Activated effector memory CD4-positive, alpha-beta T cell treated with Interleukin-2 at 50 U/mL for 16 hours (primary cell): ENCODE measurements at places on chromosomes 1 and 21.

- DNase-seq: no peak
Observed at GRCh38 chr21:42548687-42549406, 35.2 kb downstream of the SLC37A1 start.

DNA sequence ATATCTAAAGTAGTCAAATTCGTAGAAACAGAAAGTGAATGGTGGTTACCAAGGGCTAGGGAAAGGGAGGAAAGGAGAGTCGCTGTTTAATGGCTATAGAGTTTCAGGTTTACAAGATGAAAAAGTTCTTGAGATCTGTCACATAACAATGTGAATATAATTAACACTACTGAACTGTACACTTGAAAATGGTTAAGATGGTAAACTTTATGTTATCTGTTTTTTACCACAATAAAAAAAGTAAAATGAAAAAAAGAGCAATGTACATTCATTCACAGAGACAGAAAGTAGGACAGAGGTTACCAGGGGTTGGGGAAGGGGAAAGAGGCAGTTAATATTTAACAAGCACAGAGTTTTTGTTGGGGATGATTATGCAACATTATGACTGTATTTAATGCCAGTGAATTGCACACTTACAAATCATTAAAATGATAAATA is 53.3 kb upstream of the SEC16B start:
- DNase-seq: no peak

GRCh38 chr1:7046314-7046713 is 261.1 kb downstream of the CAMTA1 start:
- DNase-seq: no peak

GRCh38 chr1:50966991-50967390 is 3.1 kb upstream of the CDKN2C start:
- DNase-seq: no peak

GRCh38 chr1:48229317-48229716 is 6.8 kb downstream of the SLC5A9 start:
- no peak for DNase-seq

GRCh38 chr1:221241592-221241991 is 362.3 kb downstream of the HLX start:
- no peak for DNase-seq

- no peak for DNase-seq
Observed at GRCh38 chr1:36881541-36881940, 152.8 kb downstream of the GRIK3 start.

DNA sequence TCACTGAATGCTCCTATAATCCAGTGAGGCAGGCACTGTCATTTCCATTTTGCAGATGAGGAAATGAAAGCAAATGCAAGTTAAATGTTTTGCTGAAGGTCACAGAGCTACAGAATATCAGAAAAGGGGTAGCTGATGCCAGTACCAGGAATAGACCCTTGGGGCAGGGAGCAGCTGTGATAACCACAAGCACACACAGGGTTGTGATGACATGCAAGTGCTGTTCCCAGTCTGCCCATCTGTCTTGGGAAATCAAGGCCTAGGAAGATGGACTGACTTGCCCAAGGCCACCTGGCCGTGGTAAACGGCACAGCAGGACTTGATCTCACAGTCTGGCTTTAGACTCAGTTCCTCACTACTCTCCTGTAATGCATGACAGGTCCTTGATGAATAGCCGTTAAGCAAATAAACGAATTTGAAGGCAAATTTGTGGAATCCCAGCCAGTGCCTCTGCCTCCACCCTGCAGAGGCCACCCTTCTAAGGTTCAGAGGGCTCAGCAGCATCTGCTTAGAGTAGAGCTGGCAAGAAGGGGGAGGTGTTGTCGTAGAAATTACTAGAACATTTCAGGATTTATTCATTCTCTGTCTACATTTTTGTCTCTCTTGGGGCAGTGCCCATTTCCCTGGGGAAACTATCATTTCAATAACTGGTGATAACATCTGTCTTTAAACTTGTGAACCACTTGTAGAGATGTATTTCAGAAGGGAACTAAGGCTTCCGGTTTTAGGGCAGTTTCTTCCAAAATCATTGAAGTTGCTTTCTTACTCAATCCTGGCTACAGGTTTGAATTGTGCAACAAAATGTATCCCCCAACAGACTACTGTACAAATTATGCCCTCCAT is 53.2 kb upstream of the MRPS6 start:
- DNase-seq: no peak

DNA sequence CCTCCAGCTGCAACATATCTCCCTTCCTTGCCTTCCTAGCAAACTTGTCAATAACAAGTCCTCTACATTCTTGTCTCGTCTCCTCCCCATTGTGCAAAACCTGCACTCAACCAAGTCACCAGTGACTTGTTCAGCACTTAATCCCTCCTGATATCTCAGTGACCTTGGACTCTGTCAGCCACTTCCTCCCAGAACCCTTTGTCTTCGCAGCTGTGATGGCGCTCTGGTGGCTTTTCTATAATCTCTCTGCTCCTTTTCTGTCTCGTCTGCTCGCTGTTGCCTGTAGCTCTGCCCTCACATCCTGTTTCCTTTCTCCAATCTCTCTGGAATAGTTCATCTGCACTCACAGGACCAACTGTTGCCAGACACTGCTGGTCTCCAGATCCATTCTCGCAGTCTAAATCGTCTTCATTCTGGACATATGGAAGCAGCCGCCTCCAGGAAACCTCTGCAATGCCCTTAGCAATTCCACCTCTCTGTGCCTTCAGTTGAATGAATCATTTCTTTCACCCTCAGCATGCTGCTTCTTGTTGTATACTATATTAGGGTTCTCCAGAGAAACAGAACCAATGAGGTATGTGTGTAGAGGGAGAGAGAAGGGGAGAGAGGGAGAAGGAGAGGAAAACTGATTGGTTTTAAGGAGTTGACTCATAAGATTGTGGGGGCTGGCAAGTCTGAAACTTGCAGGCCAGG is 17.4 kb upstream of the IFNAR2 start:
- DNase-seq: no peak

DNA sequence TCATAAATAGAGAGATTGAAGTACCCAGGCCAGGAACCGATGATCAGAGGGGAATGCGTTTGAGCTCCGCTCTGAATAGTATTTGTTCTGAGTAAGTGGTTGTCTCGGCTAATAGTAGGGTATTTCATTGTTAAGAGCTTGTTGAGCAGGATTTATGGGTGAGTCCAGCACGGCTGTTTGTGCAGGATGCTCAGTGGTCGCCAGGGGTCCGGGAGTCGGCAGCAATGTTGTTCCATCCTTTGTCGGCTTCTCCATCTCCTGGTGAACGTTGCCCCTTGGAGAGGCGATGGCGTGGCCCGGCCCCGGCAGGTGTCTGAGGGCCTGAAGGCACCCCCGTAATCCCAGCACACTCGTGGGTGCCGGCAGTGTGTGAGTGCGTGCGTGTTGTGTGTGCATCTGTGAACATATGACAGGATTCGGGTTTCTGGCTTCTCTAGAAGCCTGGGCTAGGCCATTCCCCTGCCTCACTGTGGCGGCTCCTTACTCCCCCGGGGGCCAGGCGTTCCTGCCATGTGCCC is 160.8 kb upstream of the ARHGEF16 start:
- DNase-seq: no peak

- DNase-seq: no peak
Observed at GRCh38 chr1:201309416-201309815, 26.1 kb downstream of the PKP1 start.

- no peak for DNase-seq
Observed at GRCh38 chr1:147201786-147202185, 23.4 kb downstream of the FMO5 start.

- peak; percentile 18 for DNase-seq
Observed at GRCh38 chr1:36285443-36286101, 20.6 kb upstream of the SH3D21 start.
